ENCODE measurements at places on chromosomes 2 and 18. TPM values are rescaled to one million over a fixed set of nuclear protein-coding genes. Genes with fewer than 3 reads are reported as not detected.

ANKRD44 gene
- polyA plus RNA-seq = 5.2 TPM

DNAH7 gene
- under 0.01 TPM for polyA plus RNA-seq

ANKRD53 gene
- polyA plus RNA-seq = 2.1 TPM

TEKT4 gene
- polyA plus RNA-seq = not detected

CRIM1 gene
- polyA plus RNA-seq = 26.2 TPM

NXPH2 gene
- not detected for polyA plus RNA-seq

YPEL5 gene
- 95.9 TPM for polyA plus RNA-seq

SUCLG1 gene
- 224 TPM for polyA plus RNA-seq

EPB41L3 gene
- polyA plus RNA-seq = 36.6 TPM

GCG gene
- polyA plus RNA-seq = 4.1 TPM

UGT1A5 gene
- polyA plus RNA-seq = not detected

CYRIA gene
- polyA plus RNA-seq = 2.5 TPM

DLX2 gene
- 0.18 TPM for polyA plus RNA-seq

PLEK gene
- 6.6 TPM for polyA plus RNA-seq

OBSL1 gene
- 14.6 TPM for polyA plus RNA-seq

TIMM21 gene
- polyA plus RNA-seq = 29.3 TPM

MRPL30 gene
- polyA plus RNA-seq = 20.1 TPM

AOX1 gene
- polyA plus RNA-seq = 27.3 TPM

KRTCAP3 gene
- polyA plus RNA-seq = 59.4 TPM

GKN2 gene
- not detected for polyA plus RNA-seq

CCDC121 gene
- 2.0 TPM for polyA plus RNA-seq

TUBB8B gene
- not detected for polyA plus RNA-seq

CROCC2 gene
- polyA plus RNA-seq = 0.13 TPM

OTOS gene
- not detected for polyA plus RNA-seq

LAMA1 gene
- 0.40 TPM for polyA plus RNA-seq

ZNF892 gene
- polyA plus RNA-seq = not detected

CXCR2 gene
- not detected for polyA plus RNA-seq

ZC3H6 gene
- 1.8 TPM for polyA plus RNA-seq

STON1 gene
- 3.6 TPM for polyA plus RNA-seq

ZNF396 gene
- 2.2 TPM for polyA plus RNA-seq

MREG gene
- polyA plus RNA-seq = 2.8 TPM

MAP3K19 gene
- polyA plus RNA-seq = not detected

HAAO gene
- polyA plus RNA-seq = 147 TPM

THSD7B gene
- polyA plus RNA-seq = not detected

CTLA4 gene
- 0.57 TPM for polyA plus RNA-seq

NGEF gene
- polyA plus RNA-seq = 15.6 TPM

VWC2L gene
- 0.03 TPM for polyA plus RNA-seq

OR6B2 gene
- polyA plus RNA-seq = not detected

SLC8A1 gene
- polyA plus RNA-seq = 0.22 TPM

SCN7A gene
- polyA plus RNA-seq = 3.2 TPM

TTC21B gene
- 4.1 TPM for polyA plus RNA-seq

TCF7L1 gene
- polyA plus RNA-seq = 0.45 TPM

UGT1A10 gene
- 19.0 TPM for polyA plus RNA-seq

ALK gene
- 0.04 TPM for polyA plus RNA-seq

CERKL gene
- polyA plus RNA-seq = not detected

LHCGR gene
- polyA plus RNA-seq = not detected

DLGAP1 gene
- 0.47 TPM for polyA plus RNA-seq

RGPD4 gene
- not detected for polyA plus RNA-seq

SCN9A gene
- polyA plus RNA-seq = 0.27 TPM

ACTG2 gene
- 64.4 TPM for polyA plus RNA-seq

IL1A gene
- polyA plus RNA-seq = 0.24 TPM

NT5C1B gene
- not detected for polyA plus RNA-seq

SPIRE1 gene
- polyA plus RNA-seq = 1.9 TPM

PDCD1 gene
- not detected for polyA plus RNA-seq

DHRS9 gene
- polyA plus RNA-seq = 0.76 TPM

MYL1 gene
- 1.1 TPM for polyA plus RNA-seq

CRYBA2 gene
- 37.0 TPM for polyA plus RNA-seq

SLC19A3 gene
- polyA plus RNA-seq = 8.4 TPM

FAM237A gene
- polyA plus RNA-seq = not detected
